Lung microvascular endothelial cell (primary cell): ENCODE measurements at places on chromosomes 6 and 20. TPM values are rescaled to one million over a fixed set of nuclear protein-coding genes. Genes with fewer than 3 reads are reported as not detected.

GRCh38 chr20:49818816-49819215 is 6.2 kb downstream of the SLC9A8 start:
- DNase-seq: no peak

- DNase-seq: no peak
These were observed 217.7 kb downstream of the ATXN1 start for GRCh38 chr6:16543521-16543920.

DNA sequence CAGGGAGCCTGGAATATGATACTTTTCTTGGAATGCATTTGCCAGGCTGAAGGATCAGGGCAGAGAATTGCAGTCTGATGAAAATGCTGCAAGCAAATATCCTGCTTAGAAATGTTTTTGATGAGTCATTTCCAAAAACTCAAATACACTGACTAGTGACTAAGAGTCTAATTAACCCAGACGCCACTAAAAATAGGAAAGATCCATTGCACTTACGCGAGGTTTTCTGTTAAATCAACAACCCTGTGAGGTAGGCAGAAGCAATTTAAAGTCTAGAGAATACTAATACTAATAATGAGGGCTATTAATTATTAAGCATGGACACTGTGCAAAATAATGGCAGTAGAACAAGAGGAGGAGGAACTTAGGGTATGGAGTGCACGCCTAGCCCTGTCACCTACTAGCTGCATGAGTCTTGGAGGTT is 130.1 kb upstream of the DOK5 start:
- DNase-seq: peak; percentile 26

- DNase-seq: peak; percentile 12
These were observed 581.1 kb upstream of the CITED2 start for GRCh38 chr6:139955366-139956155.

GRCh38 chr6:55713436-55713835 is 134.4 kb upstream of the HMGCLL1 start:
- no peak for DNase-seq

GRCh38 chr20:38221119-38221589 is 39.4 kb downstream of the KIAA1755 start:
- peak; percentile 68 for DNase-seq

GRCh38 chr20:36435592-36436541 is 105.5 kb upstream of the MYL9 start:
- DNase-seq: peak; percentile 70

DNA sequence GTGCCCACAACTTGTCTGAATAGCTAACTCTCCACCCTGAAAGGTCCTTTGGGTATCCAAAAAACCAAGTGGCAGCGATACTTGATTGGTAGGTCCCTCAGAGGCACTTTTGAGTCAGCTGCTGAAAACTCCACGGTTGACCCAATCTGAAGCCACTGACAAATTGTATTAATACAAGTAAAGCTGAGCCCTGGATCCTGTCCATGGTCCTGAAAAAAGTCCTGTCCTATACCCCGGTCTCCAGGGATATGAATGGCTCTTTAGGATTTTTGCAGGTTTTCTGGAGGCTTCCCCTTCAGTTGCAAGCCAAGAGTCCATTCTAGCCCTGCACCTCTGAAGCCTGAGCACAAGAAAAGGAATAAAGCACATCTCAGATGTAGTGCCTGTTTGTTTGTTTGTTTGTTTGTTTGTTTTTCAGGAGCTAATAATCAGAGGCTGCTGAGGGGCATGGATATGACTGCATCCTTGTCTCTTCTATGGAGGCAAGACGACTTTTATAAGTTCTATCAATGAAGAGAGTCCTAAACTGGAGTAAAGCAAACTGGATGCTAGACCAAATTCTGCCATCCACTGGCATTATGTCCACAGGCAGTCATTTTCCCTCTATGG is 1.7 kb upstream of the SLC12A5 start:
- DNase-seq: peak; percentile 75

- no peak for DNase-seq
These were observed 39.2 kb upstream of the KCNG1 start for GRCh38 chr20:51062065-51062464.

- peak; percentile 81 for DNase-seq
These were observed 85.7 kb upstream of the FOXC1 start for GRCh38 chr6:1524040-1524480.

DNA sequence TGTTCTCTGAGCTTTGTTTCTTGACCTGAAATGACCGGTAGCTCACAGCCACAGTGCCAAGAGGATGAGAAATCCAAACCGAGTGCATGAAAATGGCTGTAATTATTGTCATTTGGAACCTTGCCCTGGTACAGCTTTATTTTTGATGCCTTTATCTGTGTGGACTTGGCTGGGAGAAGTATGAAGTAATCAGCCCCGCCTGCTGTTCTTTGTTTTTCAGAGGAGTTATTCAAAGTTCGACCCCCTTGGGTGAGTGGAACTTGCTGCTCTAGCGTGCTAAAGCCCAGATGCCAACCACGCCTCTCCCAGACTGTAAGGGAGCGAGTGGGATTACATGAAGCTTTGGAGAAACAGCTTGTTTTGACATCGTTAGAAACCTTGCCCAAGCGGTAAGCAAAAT is 48.3 kb downstream of the ECT2L start:
- no peak for DNase-seq

DNA sequence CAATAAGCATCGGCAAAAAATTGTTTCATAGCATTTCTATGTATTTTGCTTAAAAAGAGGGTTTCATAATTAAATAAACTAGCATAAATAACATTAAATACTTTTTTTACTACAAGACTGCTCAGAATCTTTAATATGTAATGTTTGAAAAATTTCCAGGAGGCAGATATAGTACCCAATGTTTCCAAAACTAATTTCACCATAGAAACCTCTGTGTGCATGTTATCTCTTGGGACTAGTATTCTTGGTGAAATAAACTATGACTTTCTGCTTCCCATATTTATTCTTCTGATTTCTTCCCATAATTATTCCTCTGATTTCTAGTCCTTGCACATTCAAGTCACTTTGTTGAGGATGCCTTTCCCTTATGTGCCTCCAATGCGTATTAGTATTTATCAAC is 94.5 kb downstream of the PTPRK start:
- DNase-seq: no peak

DNA sequence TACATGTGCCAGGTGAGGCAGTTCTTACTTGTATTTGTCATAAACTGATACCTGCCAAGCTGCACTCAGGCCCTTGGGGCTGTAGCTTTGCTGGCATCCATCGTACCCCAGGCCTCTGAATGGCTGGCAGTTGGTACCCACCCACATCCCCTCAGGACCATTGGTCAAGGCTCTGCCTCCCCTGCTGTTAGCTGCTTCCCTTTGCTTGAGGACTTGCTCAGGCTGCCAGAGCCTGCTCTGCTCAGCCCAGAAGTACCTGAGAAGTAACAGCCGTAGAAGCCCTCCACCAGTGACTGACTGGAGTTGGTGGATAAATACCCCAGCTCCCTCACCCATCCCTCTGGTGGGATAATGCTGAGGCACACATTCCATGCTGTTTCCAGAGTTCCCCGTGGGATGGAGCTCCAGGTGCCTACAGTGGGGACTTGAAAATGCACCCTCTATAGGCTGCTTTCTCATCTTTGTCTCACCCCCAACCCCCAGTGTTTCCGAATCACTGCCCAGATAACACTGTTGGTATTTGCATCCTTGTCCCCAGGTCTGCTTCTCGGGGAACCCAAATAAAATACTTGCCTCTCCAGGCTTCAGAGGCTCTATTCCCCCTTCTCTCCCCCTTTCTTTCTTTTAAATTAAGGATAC is 7.3 kb downstream of the EBF4 start:
- DNase-seq: no peak

GRCh38 chr6:23611776-23612381 is 514.1 kb upstream of the NRSN1 start:
- DNase-seq: no peak

DNA sequence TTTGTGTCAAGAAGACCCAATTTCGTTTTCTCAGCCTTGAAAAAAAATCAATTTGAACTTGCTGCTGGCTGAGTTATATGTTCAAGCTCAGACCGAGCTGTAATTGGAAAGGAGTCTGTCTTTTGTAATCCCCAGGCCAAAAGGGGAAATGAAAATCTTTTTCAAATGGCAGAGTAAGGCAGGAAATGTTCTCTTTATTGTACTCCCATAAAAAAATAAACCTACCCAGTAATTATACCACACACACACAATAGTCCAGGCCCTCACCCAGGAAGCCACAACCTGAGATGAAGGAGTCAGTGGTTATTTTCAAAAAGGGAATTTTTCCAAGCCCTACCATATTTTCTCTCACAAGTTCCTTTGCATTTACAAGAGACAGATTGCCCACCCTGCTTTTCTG is 45.3 kb downstream of the CLIC5 start:
- no peak for DNase-seq

DNA sequence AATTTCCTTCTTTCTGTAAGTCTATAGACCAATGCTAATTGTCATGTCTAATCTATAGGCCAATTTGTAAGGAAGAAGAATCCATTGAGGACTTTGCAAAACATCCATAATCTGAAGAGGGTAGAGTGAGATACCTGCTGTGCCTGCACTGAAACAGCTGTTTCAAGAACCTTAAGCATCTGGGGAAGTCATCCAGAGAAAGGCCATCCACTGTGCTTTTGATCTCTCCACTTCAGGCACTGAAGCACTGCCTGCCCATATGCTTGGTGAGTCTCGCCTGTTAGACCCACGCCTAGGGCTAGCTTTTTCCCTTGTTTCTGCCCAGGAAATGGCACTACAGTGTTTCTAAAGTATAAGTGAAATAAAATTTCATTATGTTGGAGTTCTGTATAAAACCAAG is 921.8 kb upstream of the EPHA7 start:
- no peak for DNase-seq

- no peak for DNase-seq
These were observed 64.1 kb downstream of the KIZ start for GRCh38 chr20:21189761-21190523.

GRCh38 chr6:97819710-97820109 is 536.7 kb upstream of the MMS22L start:
- no peak for DNase-seq

Gene MOG
- not detected in 2 replicates for total RNA-seq

Gene SAMD5
- 0.40 and 0.87 TPM in 2 replicates for total RNA-seq

Gene NHLRC1
- 0.65 and 0.99 TPM in 2 replicates for total RNA-seq

Gene EEF1A2
- total RNA-seq: 5.2 and 14.8 TPM in 2 replicates

Gene GTSF1L
- total RNA-seq: not detected in 2 replicates

Gene TMC2
- not detected in 2 replicates for total RNA-seq

Gene RIPOR3
- 0.20 TPM in 1 of 2 replicates, not detected in the other for total RNA-seq

Gene MAVS
- total RNA-seq: 12.4 and 15.9 TPM in 2 replicates

Gene TCP11
- total RNA-seq: not detected in 2 replicates

Gene DACT2
- total RNA-seq: not detected in 2 replicates

Gene SH3BGRL2
- total RNA-seq: 47.7 and 123 TPM in 2 replicates
